ENCODE measurements at places on chromosomes 11 and 22.
A peak's percentile ranks its signal among the peaks of the same experiment; 100 is the strongest.

- DNase-seq, result no peak
Measured at GRCh38 chr22:43325176-43325575, 18.0 kb downstream of the SCUBE1 start.

- no peak for DNase-seq
Measured at GRCh38 chr22:32413719-32414118, 1.7 kb upstream of the RTCB start.

GRCh38 chr11:85772695-85773094 is 38.2 kb downstream of the SYTL2 start:
- no peak for DNase-seq

GRCh38 chr11:126542334-126543015 is 187.0 kb downstream of the ST3GAL4 start:
- DNase-seq, result no peak

GRCh38 chr11:106913141-106913540 is 105.1 kb downstream of the GUCY1A2 start:
- no peak for DNase-seq

DNA sequence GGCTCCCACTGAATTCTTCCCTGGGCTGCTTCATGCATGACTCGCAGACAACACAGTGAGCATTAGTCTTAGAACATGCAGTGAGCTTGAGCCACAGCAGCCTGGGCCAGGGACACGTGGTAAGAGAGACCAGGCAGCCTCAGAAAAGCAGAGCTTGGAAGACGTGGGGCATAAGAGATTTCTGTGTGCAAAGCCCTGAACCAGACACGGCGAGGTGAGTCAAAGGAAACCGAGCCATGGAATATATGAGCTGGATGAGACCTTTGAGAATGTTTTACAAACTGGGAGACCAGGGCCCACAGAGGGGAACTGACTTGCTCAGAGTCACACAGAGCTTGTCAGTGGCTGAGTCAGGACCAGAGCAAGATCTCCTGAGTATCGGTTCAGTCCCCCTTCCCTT is 8.5 kb upstream of the FXYD6 start:
- DNase-seq, result no peak

DNA sequence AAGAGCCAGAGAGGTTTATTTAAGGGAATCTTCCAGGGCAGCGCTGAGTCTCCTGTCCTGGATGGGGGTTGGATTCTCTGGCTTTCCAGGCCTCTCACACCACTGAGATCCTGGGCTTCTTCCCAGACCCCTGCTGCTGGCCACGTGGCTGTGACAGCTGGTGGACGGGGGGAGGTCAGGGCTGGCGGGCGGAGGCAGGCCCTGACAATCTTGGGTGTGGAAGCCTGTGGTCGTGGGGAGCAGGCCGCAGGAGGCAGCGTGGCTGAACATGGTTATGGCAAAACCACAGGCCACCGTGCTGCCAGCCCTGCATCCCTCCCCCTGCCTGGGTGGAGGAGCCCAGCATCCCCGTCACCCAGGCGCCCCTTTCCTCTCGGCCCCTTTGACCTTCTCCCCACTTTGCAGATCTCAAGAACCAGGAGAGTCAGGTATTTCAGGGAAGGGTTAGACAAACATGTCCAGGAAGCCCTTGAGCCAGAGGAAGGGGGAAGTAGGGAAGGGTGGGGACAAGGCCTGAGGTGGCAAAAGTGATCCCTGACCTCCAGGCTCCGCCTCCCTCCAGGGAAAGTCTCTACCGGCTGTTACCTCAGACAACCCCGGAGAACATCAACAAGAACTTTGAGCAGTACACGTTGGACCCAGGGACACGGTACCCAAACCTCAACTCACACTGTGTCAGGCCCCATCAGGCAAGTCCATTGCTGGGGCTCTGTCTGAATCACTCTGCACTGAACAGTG is 111.8 kb downstream of the MICAL2 start:
- no peak for DNase-seq

GRCh38 chr11:3091081-3091845 is 34.0 kb upstream of the CARS1 start:
- no peak for DNase-seq

DNA sequence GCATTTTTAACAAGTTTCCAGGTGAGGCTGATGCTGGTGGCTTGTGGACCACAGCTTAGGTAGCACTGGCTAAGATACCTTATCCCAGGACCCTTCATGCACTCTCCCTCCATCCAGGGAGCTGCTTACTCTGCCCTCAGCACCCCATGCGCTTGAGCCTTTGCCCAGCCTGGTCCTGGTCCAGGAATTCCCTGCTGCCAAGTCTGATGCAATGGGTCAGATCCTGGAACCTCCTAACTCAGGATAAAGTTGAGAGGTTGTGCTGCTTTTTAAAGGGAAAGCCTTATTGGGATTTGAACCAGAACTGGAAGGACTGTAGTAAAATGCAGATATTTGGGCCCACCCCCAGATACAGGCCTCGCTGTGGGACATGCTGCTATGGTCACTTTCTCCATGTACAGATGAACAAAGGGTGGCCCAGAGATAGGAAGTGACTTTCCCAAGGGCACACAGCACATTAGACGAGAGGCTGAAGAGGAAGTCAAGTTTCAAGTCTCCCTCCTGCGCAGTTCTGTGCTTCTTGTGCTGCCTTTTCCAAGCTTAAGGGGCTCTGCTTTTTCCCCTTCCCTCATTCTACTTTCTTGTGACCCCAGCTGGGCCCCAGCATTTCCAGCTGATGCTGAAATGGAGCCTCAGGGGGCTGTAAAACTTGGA is 824 bp upstream of the LGALS12 start:
- DNase-seq, result no peak

GRCh38 chr11:18727479-18728236 is 1.7 kb upstream of the IGSF22 start:
- DNase-seq, result peak; percentile 26

- DNase-seq, result no peak
Measured at GRCh38 chr11:9573775-9574621, 528 bp downstream of the WEE1 start.

- no peak for DNase-seq
Measured at GRCh38 chr11:69286374-69287371, 7.3 kb upstream of the MYEOV start.

DNA sequence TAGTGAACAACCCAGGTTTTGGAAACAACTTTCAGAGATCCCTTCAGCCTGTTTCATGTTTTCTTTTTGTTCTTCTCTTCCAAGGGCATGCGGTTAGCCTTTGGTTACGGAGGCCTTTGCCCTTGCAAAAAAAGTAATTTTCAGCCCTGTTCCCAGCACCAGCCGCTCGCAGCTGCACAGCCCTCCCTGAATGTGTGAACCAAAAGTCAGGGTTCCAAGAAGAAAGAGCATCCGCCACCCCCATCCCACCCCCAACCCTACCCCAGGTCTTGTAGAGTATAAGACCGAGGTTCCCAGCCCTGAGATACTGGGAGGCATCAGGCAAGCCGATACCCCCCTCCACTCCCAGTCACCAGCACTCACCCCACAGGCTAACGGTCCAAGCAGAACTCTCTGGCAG is 56.4 kb downstream of the IGLL1 start:
- DNase-seq, result no peak

Data from HFF-Myc (cell line).